ENCODE measurements at places on chromosomes 6 and 20.

- no peak for DNase-seq
Observed at GRCh38 chr6:2969549-2969948, 1.8 kb downstream of the SERPINB6 start.

GRCh38 chr6:133610227-133610840 lies 278.6 kb upstream of the TCF21 start:
- DNase-seq: no peak

DNA sequence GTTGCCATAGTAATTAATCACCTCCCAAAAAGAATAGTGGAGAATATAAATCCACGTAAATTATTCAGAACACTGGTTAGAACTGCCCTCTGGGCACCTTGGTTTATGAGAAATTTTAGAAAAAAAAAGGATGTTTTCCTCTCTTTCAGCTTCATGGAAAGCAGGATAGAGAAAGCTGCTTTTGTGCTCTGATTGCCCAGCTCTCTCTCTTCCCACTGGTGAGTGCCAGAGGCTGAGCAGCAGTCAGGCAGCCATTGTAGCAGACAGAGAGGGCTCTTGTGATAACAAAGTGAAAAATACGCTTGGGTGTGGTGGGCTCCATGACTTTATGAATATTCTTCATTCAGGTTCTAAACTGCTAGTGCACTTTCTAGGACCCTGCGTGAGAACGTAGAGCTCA lies 26.4 kb downstream of the SLC35F1 start:
- no peak for DNase-seq

GRCh38 chr6:156934069-156934460 lies 156.9 kb downstream of the ARID1B start:
- no peak for DNase-seq

- no peak for DNase-seq
Observed at GRCh38 chr6:46760925-46761324, 14.2 kb downstream of the ANKRD66 start.
